ENCODE measurements at places on chromosomes 2 and 18.

DNA sequence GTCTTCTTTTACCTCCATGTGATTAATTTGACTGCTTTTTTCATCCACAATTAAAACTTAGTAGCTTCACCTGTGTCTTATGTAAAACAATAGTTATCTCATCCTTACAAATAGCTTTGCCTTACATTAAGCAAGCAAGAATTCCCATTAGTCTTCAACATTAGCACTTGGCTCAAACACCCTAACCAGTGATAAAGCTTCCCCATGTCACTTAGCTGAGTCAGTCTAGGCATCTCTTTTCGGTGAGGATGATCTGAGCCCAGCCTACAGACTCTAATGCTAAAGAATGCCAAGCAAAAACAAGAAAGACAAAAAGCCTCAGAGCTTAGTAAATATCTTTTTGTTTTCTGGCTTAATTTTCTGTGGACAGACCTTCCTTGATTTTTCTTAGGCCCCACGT lies 26.1 kb downstream of the GAD1 start:
- no peaks in the 10 kb centered on the region for H3K36me3 ChIP-seq
- no peak for DNase-seq
- no peaks in the 10 kb centered on the region for H3K27me3 ChIP-seq
- no peak overlapping the region for H3K4me3 ChIP-seq
- no peak overlapping the region for H3K27ac ChIP-seq
- peaks cover 8% of the 10 kb centered on the region for H3K4me1 ChIP-seq

GRCh38 chr2:19299522-19299921 lies 58.9 kb downstream of the OSR1 start:
- H3K4me1 ChIP-seq: no peaks in the 10 kb centered on the region
- no peak for DNase-seq
- no peaks in the 10 kb centered on the region for H3K27me3 ChIP-seq

GRCh38 chr2:18855027-18855426 lies 265.7 kb upstream of the NT5C1B start:
- H3K4me3 ChIP-seq: no peak overlapping the region
- no peaks in the 10 kb centered on the region for H3K27me3 ChIP-seq
- no peak for DNase-seq
- H3K27ac ChIP-seq: no peak overlapping the region
- no peaks in the 10 kb centered on the region for H3K4me1 ChIP-seq
- H3K36me3 ChIP-seq: no peaks in the 10 kb centered on the region

DNA sequence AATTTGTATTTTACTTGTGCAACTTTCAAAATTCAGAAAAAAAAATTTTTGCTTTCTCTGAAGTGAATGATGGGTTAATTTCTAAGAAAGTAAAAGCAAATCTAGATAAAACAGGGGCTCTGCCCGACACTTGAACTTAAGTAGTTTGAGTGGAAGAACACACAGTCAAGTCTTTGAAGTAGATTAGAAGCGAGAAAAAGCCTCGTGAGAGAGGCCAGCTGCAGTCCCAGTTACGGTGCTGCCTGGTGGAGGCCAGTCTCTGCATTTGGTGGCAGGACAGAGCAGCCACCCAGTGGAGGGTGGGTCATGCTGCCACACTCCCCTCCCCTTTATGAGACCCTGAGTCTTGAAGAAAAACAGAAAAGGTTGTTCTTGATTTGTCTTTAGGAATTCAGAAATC lies 81.8 kb downstream of the INPP5D start:
- H3K27ac ChIP-seq: peak overlapping the region; percentile 38
- no peak overlapping the region for H3K4me3 ChIP-seq
- H3K27me3 ChIP-seq: no peaks in the 10 kb centered on the region

DNA sequence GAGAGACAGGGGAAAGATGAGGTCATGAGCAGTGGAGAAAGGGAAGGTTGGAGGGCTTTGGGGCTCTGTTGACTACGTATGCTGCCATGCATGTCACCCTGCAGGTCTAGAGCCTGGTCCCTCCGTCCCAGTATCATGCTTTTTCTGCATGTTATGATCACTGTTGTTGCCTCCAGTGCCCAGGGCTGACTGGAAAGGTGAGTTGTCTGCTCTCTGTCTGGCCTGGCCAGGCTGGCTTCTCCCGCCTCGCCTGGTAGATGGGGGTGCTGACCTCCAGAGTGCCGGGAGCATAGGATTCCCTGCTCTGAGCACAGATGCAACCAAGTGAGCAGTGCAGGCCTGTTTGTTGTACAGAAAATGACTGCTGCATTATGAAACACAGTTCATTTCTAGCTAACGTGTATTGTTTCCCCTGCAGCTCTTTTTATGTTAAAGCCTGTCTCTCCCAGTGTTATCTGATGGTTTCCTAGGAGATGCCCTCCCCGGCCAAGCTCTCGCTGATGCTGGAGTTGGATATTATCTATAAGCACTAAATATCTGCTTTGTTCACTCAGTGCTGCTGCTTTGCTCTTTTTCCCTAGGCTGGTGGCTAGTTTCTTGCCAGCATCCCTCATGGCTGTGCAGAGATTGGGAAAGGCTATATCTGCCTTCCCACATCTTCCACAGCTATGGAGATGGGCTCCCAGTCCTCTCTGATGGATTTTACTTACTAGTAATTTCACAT lies 158.2 kb downstream of the TDRD15 start:
- no peak for DNase-seq
- H3K27me3 ChIP-seq: no peaks in the 10 kb centered on the region
- H3K4me1 ChIP-seq: no peaks in the 10 kb centered on the region
- H3K27ac ChIP-seq: no peak overlapping the region
- H3K4me3 ChIP-seq: no peak overlapping the region

- no peaks in the 10 kb centered on the region for H3K4me1 ChIP-seq
- no peaks in the 10 kb centered on the region for H3K36me3 ChIP-seq
- H3K27me3 ChIP-seq: no peaks in the 10 kb centered on the region
These were observed 365.2 kb downstream of the AKAIN1 start for GRCh38 chr18:4831791-4832375.

DNA sequence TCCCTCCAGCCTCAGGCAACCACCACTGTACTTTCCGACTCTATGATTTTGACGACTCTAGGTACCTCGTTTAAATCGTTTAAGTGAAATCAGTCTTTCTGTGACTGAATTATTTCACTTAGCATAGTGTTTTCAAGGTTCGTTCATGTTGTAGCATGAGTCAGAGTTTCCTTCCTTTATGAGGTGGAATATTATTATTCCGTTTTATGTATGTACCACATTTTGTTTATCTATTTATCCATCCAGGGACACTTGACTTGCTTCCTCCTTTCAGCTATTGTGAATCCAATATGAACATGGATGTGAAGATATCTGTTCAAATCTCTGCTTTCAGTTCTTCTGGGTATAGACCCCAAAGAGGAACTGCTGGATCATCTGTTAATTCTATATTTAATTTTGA lies 19.1 kb downstream of the IL1R2 start:
- no peak overlapping the region for H3K4me3 ChIP-seq
- H3K4me1 ChIP-seq: no peaks in the 10 kb centered on the region
- no peaks in the 10 kb centered on the region for H3K27me3 ChIP-seq
- H3K36me3 ChIP-seq: no peaks in the 10 kb centered on the region
- H3K27ac ChIP-seq: no peak overlapping the region

- H3K27me3 ChIP-seq: no peaks in the 10 kb centered on the region
- no peaks in the 10 kb centered on the region for H3K36me3 ChIP-seq
- H3K4me3 ChIP-seq: no peak overlapping the region
- DNase-seq: no peak
- peaks cover 12% of the 10 kb centered on the region for H3K4me1 ChIP-seq
- no peak overlapping the region for H3K27ac ChIP-seq
These were observed 34.4 kb upstream of the TTC32 start for GRCh38 chr2:19936203-19936602.

- no peak overlapping the region for H3K4me3 ChIP-seq
- H3K36me3 ChIP-seq: no peaks in the 10 kb centered on the region
- H3K4me1 ChIP-seq: no peaks in the 10 kb centered on the region
These were observed 38.6 kb upstream of the CHST9 start for GRCh38 chr18:27223526-27224291.

DNA sequence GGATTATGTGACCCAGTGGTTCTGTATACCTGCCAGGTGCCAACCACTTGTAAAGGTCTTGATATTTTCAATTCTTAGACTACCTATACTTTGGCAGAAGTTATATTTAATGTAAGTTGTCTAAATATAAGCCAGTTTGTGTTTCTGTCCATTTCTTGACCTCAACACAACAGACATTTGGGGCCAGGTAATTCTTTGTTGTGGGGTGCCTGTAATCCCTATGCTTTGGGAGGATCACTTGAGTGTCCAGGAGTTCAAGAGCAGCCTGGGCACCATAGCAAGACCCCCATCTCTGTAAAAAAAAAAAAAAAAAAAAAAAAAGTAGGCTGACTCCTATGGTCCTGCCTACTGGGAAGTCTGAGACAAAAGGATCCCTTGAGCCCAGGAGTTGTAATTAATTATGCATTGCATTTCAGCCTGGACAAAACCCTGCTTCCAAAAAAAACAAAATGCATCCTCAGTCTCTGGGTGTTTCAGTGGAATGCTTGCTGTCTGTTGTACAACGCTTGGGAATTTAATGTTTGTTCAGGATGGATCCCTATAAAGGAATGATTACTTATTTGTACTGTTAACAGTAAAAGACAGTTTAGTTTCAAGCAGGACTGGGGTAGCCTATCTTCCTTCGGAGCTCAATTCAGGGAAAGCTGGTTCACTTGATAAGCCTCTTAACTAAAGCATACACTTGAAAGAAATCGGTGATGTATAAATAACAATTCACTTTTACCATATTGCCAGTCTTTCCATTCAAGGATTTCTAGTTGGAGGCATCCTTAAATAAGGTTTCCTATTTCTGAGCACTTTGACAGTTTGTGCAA lies 3.4 kb downstream of the RPS27A start:
- no peak overlapping the region for H3K4me3 ChIP-seq
- H3K27me3 ChIP-seq: no peaks in the 10 kb centered on the region
- peaks cover 15% of the 10 kb centered on the region for H3K4me1 ChIP-seq
- no peak overlapping the region for H3K27ac ChIP-seq

DNA sequence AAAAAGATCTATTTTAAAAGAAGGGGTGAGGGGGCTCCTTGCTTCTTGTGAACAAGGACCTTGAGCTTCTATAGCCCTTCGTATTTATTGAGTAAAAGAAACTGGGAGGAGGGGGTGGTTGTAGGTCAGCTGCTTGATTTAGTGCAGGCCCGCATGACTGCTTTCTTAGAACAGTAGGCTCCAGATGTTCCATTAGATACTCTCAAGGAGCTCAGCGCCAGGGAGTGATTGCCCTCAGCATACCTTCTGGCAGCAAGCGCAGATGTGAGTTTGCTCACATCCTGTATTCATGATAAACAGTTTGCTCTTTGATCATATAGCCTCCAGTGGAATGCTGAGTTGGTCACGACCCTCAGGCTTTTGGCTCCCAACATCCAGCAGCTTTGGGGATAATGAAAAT lies 108.9 kb upstream of the XPO1 start:
- no peaks in the 10 kb centered on the region for H3K4me1 ChIP-seq
- H3K4me3 ChIP-seq: no peak overlapping the region
- no peak overlapping the region for H3K27ac ChIP-seq
- H3K36me3 ChIP-seq: no peaks in the 10 kb centered on the region
- H3K27me3 ChIP-seq: no peaks in the 10 kb centered on the region
- no peak for DNase-seq

DNA sequence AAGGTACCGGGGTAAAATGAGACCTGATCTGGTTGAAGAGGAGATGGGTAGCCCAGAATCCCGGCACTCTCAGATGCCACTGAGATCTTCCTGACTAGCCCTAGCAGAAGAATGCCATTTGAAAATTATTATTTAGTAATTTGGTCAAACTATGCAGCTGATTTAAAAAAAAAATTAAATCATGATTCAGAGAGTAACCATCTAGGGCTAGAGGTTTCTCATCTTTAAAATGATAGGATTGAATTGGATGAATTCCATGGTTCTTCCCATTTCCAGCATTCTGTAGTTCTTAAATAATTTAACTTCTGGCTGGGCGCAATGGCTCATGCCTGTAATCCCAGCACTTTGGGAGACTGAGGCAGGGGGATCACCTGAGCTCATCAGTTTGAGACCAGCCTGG lies 106.1 kb downstream of the MYO1B start:
- no peak for DNase-seq
- H3K4me3 ChIP-seq: no peak overlapping the region
- H3K4me1 ChIP-seq: no peaks in the 10 kb centered on the region
- H3K27ac ChIP-seq: no peak overlapping the region
- no peaks in the 10 kb centered on the region for H3K36me3 ChIP-seq

GRCh38 chr2:122486705-122487415 lies 731.4 kb downstream of the TSN start:
- no peak overlapping the region for H3K27ac ChIP-seq
- no peak overlapping the region for H3K4me3 ChIP-seq
- no peak for DNase-seq
- no peaks in the 10 kb centered on the region for H3K4me1 ChIP-seq
- H3K27me3 ChIP-seq: no peaks in the 10 kb centered on the region

GRCh38 chr2:229201521-229201920 lies 69.6 kb downstream of the PID1 start:
- DNase-seq: no peak
- H3K4me1 ChIP-seq: no peaks in the 10 kb centered on the region
- H3K27ac ChIP-seq: no peak overlapping the region
- no peaks in the 10 kb centered on the region for H3K27me3 ChIP-seq
- H3K36me3 ChIP-seq: no peaks in the 10 kb centered on the region
- H3K4me3 ChIP-seq: no peak overlapping the region

- DNase-seq: no peak
- no peaks in the 10 kb centered on the region for H3K36me3 ChIP-seq
- no peaks in the 10 kb centered on the region for H3K4me1 ChIP-seq
- H3K4me3 ChIP-seq: no peak overlapping the region
These were observed 263.2 kb upstream of the CDH7 start for GRCh38 chr18:65487569-65487968.

DNA sequence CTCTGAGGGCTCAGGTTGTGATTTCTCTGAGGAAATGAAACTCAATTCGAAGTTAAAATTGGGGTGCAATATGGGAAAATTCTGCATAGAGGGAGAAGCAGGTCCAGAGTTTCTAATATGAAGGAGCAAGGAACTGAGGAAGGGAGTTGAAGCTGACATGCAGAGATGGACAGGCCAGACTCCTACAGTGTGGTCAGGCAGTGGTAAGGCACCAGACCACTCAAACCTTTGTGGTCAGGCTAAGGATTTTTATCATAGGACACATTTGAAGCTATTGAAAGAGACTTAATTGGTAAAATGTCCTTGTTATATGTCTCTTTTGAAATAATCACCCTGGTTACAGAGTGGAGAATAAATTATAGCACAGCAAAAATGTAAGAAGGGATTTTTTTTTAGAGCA lies 1074.8 kb upstream of the CDH2 start:
- DNase-seq: no peak
- H3K36me3 ChIP-seq: no peaks in the 10 kb centered on the region
- H3K4me1 ChIP-seq: no peaks in the 10 kb centered on the region
- no peak overlapping the region for H3K27ac ChIP-seq
- H3K27me3 ChIP-seq: no peaks in the 10 kb centered on the region

All from MM.1S (cell line).